ENCODE measurements at places on chromosomes 16 and 17.

DNA sequence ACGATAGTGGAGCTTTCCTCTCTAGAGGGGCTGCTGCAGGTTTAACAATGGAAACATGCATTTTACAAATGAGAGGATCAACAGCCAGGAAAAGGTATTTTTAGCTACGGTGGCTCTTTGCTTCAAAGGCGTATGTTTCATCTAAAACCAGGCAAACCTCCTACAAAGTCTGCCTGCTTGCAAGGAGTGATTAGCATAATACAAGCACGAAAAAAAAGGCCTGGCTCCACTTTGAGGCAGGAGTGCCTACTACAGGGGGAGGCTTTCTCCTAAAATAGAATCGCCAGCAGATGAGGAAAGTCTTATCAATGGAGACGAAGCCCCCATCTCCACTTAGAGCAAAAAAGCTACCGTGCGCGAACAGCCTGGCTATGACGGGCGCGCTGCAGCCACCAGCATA, 27.1 kb upstream of the MTSS2 start:
- DNase-seq, result no peak

DNA sequence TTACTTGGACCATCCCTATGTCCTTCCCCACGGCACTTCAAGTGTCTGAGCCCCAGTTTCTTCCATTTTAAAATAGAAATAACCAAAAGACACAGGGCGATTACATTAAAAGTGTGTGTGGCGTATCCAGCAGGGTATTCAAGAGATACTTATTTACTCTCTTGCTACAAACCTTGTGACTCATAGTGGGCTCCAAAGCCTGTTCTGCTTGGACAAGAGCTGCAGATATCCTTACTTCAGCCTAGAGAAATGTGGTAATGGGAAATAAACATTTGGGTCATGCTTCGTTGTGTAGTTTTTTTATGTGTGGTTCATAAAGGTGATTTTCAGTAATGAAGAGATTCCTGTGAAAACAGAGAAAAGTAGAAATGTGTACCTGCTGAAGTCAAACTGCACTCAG, 288.9 kb upstream of the CDH11 start:
- no peak for DNase-seq

GRCh38 chr17:56785997-56786680, 47.6 kb downstream of the C17orf67 start:
- no peak for DNase-seq

- no peak for DNase-seq
These were observed 344 bp downstream of the CNTNAP4 start for GRCh38 chr16:76277460-76278030.

- DNase-seq, result no peak
These were observed 32.5 kb downstream of the IST1 start for GRCh38 chr16:71927787-71928186.

GRCh38 chr16:80191928-80192327, 348.9 kb upstream of the DYNLRB2 start:
- DNase-seq, result no peak

Measured in GM12864 (cell line).